CD4-positive, alpha-beta T cell treated with Interferon alpha-2 for 1 hour (primary cell): ENCODE measurements at places on chromosomes 3 and 15.

DNA sequence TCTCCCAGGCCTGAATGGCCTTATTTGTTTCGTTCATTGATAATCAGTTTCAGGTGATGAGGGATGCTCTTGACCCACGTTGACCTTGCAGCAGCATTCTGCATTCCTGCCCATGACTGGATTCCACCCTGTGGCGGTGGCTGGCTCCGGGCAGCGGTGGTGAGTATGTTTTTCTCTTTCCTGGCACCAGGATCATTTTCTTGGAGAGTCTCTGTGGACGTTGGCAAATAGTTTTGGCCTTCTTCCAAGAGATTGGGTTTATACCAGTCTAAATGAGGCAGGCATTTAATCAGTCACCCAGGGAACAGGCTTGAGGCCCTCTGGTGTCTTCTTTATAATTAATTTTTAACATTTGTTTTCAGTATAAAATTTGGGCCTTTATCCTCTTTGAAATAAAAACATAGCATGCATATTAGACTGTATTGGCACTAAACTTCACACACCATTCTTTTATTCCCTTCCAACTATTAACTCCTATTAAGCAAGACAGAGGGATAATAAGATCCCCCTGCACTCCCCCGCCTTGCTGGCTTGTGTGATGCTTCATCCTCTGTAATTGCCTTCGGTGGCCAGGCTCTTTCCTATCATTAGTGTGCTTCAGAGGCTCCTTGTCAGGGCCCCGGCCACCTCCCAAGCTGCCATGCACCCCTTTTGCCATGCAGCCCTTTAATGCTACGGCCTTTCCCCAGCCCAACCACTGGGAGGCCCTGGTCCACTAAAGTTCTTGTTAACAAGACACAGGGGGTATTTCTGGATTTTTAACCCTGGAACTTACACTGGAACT is 176.2 kb upstream of the TOPAZ1 start:
- no peak for DNase-seq

- DNase-seq, result no peak
Measured at GRCh38 chr15:99361545-99362185, 110.4 kb downstream of the LRRC28 start.

DNA sequence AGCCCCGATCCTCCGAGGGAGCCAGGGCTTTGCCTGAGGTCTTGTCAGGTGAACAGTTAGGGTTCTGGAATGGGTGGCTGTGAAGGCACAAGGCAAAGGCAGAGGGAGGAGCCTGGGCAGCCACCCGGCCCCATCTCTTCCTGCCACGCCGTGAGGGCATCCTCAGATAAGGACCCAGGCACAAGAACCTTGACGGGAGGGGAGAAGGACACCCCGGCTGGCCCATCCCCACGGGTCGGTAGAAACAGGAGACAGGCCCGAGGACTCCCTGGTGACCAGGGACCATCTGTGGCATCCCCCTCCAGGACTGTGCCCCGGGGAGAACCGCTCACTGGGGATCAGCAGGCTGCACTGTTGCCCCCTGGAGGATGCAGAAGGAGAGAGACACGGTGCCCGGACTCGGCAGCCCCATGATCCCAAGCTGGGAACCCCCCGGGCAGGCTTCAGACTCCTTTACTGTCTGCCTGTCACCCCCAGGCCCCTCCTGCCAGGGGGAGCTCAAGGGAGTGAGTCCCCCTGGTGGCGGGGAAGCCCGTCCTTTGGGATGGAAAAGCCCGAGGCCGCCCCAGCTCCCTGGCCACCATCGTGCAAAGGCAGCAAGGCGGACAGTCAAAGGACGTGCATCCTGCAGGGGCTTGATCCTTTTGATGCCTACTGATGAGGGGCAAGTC is 12.3 kb upstream of the PCSK6 start:
- DNase-seq, result peak; percentile 33

DNA sequence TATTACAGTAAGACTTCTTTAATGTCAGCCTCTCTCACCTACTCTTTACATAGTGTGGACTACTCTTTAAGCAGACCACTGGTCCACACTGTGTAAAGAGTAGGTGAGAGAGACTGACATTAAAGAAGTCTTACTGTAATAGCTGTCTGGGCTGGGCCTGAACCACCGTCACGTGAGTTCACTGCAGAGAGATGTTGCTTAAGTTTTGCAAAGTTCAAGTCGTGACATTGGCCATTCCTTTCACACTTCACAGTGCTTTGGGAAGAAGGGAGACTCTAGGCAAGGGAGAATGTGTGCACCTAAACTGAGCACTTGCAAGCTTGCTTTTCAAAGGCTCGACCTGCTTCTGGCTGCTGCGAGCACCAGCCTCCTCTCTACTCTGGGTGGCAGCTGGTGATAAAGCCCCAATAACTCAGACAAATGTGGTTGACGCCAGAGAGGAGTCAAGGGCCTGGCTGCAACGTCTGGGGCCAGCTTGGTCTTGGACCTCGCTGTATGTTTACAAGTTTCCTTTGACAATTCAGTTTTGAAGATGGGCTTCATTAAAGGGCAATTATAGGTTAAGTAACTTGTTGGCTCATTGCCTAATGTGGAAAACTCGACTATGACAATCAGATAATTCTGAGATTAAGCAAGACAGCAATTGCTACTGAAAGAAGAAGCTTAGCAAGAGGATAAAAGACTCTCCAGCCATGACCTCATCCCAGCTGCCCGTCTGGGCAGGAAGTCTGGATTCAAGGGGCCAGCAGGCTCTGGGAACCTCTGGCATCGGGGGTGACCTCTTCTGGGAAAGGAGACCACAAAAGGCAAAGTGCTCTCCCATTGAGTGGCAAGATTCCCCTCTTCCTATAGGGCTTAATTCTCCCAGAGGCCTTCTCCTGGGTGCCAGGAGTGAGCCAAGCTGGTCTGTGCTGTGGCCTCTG is 242.1 kb upstream of the TLE3 start:
- no peak for DNase-seq

DNA sequence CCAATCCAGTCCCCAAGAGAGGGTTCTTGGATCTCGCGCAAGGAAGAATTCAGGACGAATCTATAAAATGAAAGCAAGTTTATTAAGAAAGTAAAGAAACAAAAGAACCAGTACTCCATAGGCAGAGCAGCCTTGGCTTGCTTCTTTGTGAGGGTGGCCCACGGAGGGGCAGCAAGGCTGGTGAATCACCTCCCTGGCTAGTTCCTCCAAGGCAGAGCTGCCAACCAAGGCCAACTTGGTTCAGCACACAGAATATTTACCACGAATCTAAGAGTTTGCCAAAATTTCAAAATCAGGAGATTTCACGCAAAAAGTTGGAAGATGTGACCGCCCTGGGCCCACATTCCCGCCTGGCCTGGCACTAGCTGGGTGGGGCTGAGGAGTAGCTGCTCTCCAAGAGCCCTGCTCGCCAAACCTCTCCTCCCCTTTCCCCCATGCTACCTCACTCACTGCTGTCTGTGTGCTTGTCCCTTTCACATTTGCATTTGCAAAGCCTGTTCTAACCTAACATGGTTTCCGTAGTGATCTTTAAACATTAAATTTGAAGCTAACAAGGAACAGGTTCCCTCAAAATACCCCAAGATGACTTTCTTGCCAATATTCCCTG is 26.2 kb upstream of the DCUN1D1 start:
- no peak for DNase-seq

DNA sequence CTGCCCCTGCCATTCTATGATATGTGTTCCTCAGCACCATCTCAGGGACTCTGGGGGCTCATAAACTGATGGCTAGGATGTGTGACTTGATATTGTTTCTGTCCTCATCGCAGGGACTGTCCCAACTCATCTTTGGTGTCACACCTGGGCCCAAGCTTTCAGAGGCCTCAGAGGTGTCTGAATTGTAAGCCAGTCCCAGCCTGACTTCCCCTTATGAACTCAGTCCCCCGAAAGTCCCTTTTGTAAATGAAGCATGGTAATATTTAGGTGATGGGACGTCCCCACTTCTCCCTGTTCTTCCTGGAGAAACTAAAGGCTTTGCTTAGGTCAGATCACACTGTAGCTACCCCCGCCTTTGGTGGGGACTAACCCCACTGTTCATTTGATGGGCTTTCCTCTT is 142.4 kb upstream of the TLE3 start:
- peak; percentile 55 for DNase-seq

DNA sequence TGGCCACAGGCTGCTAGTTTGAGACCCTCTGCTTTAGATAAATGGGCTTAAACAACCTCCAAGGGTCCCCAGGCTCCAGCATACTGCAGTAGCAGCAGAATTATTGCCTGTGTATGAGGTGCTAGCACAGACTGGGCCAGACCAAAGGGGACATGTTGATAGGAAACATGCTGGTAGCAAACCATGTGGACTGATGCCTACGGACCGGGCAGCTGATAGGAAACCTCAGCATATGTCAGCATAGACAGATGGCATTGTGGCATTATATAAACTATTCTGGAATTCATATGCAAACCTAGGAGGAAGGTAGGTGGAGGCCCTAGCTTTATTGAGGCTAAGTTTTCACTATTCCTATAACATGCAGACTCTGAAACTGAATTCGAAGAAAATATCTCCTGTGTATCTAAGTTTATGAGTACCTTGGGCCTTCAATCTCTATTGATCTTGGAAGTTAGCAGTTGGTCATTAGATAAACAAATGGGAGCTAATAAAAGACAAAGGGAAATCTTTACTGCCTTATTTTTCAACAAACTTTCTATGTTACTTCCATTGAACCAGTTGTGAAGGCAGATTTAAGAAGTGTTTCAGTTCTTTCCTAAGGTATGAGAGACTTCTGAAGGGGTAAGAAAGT is 1.7 kb upstream of the HGD start:
- DNase-seq, result no peak

GRCh38 chr3:46831316-46831715 is 31.9 kb downstream of the MYL3 start:
- DNase-seq, result no peak

GRCh38 chr15:39409876-39410530 is 170.9 kb upstream of the THBS1 start:
- no peak for DNase-seq

DNA sequence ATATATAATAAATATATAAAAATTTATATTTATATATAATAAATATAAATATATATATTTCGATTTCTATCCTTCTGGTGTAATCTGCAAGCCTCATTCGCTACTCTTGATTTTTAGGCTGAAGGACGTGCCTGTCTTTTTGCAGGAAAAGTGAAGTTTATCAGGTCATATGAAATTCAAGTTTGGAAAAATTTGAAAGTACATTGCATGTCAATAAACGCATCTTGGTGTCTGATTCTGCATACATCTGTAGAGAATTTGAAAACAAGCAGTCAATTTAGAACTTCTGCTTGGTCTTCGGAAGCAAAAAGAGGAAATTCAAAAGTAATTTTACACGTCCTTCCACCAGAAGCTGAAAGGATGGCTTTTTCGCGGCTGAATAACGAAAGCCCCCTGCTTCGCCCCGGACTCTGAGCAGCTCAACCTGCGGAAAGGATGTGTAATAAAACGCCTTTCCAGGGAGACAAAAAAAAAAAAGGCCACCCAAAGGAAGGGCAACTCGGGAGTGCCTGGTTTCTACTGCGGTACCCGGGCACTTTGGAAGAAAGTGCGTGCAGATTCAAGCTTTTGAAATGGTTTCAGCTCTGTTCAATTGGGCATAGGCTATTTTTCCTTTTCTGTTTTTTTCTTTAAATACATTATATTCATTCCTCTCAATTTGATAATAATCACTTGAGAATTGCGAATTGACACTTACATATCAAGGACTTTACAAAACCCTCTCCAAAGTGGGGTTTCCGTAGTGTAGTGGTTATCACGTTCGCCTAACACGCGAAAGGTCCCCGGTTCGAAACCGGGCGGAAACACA is 1.5 kb upstream of the MYNN start:
- DNase-seq, result peak; percentile 66

- DNase-seq, result no peak
Measured at GRCh38 chr3:159635047-159635641, 353.5 kb upstream of the IL12A start.

- no peak for DNase-seq
Measured at GRCh38 chr3:116939091-116939490, 229.5 kb downstream of the TUSC7 start.

DNA sequence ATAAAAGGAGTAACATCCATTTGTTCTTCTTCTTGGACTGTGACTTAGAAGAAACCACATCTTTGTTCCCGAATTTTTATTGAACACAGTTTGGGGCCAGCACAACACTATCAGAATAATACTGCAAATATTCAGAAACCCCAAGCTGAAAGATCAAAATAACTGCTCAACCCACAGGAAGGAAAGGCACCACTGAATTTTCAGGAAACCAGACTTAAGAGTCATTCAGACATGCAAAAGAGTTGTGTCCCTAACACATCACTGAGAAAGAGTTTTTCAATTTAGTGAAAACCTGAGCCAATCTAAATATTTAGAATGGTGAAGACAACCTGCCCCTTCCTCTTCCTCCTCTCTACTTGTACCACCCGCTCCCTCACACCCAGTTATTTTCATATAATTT is 295.0 kb upstream of the RORA start:
- DNase-seq, result no peak

GRCh38 chr15:67794832-67795574 is 30.3 kb upstream of the SKOR1 start:
- no peak for DNase-seq

DNA sequence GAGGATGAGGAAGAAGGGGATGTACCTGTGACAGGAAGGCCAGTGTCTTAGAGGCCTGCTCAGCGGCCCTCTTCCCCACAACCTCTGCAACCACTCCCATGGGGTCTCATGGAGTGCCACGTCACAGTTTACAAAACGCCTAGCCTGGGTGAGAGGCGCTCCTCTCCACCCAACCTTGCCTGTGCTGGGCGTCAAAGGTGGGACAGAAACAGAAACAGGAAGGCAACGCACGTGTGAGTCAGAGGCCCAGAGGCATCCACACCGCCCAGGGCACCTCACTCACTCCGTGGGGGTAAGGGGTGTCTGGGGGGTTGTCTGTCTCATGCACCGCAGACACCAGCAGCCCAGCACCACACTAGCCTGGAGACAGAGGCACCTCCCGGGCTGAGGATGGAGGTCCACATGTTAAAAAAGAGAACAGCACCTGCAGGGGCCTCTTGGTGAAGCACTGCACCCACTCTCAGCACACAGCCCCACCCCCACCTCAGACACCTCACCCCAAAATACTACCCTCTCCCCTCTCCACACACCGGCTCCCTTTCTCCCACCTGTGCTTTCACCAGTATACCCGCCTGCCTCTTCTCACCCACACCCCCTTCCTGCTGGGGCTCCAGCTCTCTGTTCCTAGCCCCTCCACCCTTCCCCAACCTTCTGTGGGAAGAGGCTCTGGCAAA is 4.7 kb upstream of the CALML4 start:
- DNase-seq, result peak; percentile 18

DNA sequence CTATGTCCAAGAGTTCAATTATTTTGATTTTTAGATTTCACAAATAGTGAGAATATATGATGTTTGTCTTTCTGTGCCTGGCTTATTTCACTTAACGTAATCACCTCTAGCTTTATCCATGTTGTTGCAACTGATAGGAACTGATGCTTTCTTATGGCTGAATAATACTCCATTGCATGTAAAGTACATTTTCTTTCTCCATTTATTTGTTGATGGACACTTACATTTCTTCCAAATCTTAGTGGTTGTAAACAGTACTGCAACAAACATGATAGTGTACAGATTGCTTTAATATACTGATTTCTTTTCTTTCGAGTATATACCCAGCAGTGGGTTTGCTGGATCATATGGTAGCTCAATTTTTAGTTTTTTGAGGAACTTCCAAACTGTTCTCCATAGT is 600.6 kb upstream of the SEMA6D start:
- DNase-seq, result no peak

GRCh38 chr3:22971497-22971896 is 231.6 kb upstream of the UBE2E2 start:
- no peak for DNase-seq

GRCh38 chr3:171186383-171186782 is 159.9 kb upstream of the SLC2A2 start:
- DNase-seq, result no peak

- no peak for DNase-seq
Measured at GRCh38 chr3:16322189-16322588, 57.2 kb downstream of the OXNAD1 start.

- DNase-seq, result no peak
Measured at GRCh38 chr3:30078736-30079135, 527.7 kb upstream of the TGFBR2 start.
